Activated gamma-delta T cell treated with Interleukin-2 at 50 U/mL for 16 hours (primary cell): ENCODE measurements at places on chromosomes 13 and 19.

DNA sequence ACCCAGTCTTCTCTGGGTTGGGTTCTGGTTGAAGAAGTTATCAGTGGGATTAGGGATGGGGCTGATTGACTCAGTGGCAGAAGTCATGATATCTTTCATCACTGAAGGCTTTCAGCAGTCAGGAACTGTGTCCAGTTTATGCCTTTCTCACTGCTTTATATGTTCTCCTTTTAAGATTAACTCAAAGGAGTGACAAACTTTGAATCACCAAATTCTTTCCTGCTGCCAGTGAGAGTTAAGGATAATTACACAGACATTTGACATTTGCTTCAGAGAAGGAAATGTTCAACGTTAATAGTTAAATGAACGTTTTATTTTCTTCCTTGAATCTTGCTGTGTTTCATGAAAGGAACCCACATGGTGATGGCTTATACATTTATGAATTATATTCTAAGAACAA is 41.0 kb upstream of the CNMD start:
- DNase-seq = no peak

DNA sequence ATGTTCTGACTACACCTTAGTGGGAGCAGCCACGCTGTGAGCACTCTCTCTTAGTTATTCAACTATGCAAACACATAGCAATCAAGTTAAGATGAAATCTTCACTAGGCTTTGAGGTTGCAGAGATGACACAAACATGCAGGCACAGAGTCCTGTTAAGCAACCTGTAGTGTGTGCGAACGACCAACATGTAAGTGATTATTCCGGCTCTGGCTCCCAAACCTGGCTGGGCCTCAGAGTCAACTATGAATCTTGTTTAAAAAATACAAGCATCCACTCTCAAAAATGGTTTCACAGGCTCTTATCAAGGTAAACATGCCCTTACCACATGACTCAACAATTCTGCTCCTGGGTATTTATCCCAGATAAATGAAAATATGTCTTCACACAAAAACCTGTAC is 91.4 kb downstream of the IRS2 start:
- DNase-seq = no peak

DNA sequence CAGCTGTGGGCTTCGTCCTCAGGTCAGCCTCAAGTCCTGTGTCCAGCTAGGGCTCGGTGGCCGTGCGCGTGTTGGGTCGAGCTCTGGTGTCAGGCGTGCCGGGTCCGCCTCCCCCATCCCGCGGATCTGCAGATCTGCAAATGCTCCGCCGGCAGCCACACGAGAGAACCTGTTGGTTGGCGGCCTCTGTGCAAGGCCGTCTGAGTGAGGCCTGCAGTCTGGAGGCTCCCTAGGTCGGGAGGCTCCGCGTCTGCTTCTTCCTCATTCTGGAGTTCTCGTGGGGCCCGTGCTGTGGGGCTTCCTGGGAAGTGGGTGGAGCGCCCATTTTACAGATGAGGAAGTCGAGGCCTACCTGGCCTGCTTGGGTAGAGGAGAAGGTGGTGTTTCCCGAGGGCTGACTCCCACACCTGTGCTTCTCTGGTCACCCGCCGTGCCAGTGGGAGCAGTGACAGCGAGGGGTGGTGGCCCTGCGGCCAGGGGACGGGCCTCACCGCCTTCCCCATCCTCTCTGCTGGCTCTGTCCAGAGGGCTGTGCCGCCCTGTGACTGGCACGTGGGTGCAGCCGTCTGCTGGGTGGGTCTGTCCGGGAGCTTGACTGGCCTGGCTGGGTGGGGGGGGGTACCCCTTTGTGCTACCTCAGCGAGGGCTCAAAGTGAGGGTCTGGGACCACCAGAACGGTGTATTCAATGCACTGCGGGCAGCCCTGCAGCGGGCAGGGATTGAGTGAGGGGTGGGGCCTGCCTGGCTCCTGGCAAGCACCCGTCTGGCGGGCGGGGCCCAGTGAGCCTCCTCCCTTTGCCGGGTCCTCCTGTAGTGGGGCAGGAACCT is 3.3 kb downstream of the CSNK1G2 start:
- no peak for DNase-seq

DNA sequence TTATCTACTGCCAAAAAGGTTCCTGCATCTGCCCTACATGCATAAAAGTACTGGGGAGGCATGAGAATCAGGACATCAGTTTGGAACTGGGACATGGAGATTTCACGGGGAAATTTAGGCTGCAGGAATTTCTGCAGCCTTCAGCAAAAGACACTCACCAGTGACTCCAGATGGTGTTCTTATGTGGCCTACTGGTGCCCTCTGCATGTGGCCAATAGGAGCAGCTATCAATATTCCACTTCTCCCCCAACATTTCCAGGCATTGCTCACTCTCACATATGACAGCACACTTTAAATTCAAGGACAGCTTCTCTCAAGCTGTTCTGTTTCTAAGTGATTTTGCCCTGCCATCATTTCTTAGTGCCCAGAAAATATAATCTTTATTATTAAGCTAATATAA is 570.5 kb upstream of the ARGLU1 start:
- DNase-seq = no peak

- DNase-seq = no peak
Observed at GRCh38 chr13:97283888-97284287, 61.8 kb downstream of the MBNL2 start.

GRCh38 chr19:49744946-49745381 is 18.1 kb downstream of the TSKS start:
- DNase-seq = no peak

- peak; percentile 72 for DNase-seq
Observed at GRCh38 chr19:49570138-49570856, 10.1 kb downstream of the NOSIP start.

GRCh38 chr13:93624311-93624777 is 397.7 kb downstream of the GPC6 start:
- DNase-seq = no peak

- no peak for DNase-seq
Observed at GRCh38 chr13:73556902-73557301, 498.1 kb downstream of the KLF5 start.
